KBM-7 (cell line): ENCODE measurements at places on chromosomes 11 and 22.
A peak's percentile ranks its signal among the peaks of the same experiment; 100 is the strongest.

GRCh38 chr22:19827341-19828034 is 27.2 kb downstream of the GNB1L start:
- no peak for DNase-seq

- peak; percentile 69 for DNase-seq
Observed at GRCh38 chr11:44949160-44950030, 1.3 kb downstream of the TP53I11 start.

DNA sequence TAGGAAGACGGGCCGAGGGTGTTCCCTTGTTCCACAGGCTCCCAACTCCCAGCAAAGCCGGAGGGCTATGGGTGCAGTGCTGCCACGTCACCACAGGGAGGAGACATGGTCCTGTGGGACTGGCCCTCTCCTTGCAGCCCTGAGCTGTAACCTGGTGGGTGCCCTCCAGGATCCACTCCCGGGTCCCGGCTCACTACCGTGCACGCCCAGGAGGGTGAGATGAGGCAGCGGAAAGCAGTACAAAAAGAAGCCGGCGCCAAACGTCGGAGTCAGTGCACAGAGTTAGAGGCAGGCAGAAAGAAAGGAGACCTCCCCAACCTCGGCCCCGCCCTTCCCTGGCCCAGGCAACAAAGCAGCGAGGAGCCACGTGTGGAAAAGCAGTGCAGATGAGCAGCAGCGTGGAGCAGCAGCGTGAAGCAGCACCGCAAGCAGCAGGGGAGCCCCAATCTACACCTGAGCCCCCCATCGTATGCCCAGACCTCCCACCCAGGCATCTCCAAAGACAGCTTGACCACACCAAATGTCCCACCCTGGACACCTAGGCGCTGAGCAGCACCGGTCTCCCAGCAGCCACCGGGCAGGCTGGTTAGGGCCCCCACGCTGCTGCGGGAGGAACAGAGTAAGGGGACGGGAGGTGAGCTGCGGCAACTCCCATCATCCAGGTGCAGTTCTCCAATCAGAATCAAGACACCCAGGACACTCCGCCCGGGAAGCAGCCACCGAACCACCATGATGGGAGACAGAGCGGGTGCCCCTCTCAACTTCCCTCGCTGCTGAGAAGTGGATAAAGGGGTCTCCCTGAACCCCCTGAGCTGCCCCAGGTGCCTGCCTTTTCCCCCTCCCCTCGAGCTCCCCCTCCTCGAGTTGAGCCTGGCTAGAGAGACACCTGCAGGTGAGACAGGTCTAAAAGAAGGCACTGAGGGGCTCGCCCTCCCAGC is 28.8 kb downstream of the IGSF9B start:
- peak; percentile 82 for DNase-seq

GRCh38 chr11:32087597-32087996 is 3.3 kb upstream of the RCN1 start:
- DNase-seq: no peak

GRCh38 chr11:60592601-60593000 is 77.4 kb downstream of the MS4A13 start:
- no peak for DNase-seq

DNA sequence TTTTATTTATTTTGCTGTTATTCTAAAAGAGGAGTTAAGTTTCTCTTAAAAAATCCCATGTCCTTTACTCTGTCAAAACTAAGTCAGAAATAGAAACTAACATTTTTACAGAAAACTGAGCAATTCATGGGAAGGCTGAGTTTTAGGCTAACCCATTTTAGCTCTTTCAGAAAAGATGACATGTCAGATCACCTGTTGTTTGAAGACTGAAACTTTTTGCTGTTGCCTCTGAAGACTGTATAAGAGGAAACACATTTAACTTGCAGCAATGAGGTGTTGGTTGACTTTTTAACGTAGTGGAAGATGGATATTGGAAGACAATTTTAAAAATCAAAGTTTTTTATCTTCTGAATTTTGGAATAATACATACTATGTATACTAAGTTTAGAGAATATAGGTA is 115.4 kb downstream of the METTL15 start:
- no peak for DNase-seq

DNA sequence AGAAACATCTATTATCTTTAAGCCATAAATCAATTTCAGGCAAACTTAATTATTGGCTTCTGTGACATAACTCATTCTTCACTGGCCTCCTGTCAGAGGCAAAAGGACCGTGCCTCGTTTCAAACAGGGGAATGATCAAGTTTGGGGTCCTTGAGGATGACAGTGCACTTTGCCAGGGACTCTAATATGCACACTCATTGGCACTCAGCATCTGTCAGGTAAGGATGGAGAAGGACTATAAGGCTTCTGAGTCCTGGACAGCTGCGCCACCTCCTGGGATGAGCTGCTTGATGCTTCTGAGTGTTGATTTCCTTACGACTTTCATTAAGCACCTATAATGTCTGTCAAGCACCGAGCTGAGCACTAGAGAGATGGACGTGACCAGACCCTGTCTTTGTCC is 20.2 kb downstream of the BPIFC start:
- peak; percentile 36 for DNase-seq

DNA sequence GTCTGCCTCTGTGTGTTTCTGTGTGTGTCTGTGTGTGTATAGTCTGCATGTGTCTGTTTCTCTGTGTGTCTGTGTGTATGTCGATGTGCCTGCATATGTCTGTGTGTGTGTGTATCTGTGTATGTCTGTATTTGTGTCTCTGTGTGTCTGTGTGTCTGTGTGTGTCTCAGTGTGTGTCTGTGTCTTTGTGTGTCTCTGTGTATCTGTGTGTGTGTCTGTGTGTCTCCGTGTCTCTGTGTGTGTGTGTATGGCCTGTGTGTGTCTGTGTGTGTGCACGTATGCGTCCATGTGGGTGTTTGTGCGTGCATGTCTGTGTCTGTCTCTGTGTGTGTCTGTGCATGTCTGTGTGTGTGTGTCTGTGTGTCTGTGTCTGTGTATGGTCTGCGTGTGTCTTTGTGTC is 439 bp downstream of the SNX32 start:
- DNase-seq: no peak

GRCh38 chr11:76149713-76150112 is 56.6 kb downstream of the WNT11 start:
- no peak for DNase-seq
